ENCODE measurements at places on chromosomes 7 and 10. TPM values are rescaled to one million over a fixed set of nuclear protein-coding genes. Genes with fewer than 3 reads are reported as not detected.
A peak's percentile ranks its signal among the peaks of the same experiment; 100 is the strongest.

GRCh38 chr7:155618708-155619633, 25.5 kb upstream of the RBM33 start:
- DNase-seq: no peak

GRCh38 chr10:120929166-120929565, 78.0 kb downstream of the WDR11 start:
- no peak for DNase-seq

- peak; percentile 33 for DNase-seq
Observed at GRCh38 chr7:86469680-86470295, 173.9 kb upstream of the GRM3 start.

Gene BMPR1A
- 50.2 TPM for total RNA-seq

- DNase-seq: no peak
Observed at GRCh38 chr10:132332433-132332754, 401 bp downstream of the LRRC27 start.

GRCh38 chr7:51316262-51316665, 345 bp downstream of the COBL start:
- no peak for DNase-seq

- DNase-seq: no peak
Observed at GRCh38 chr10:104026762-104027161, 58.9 kb downstream of the COL17A1 start.

GRCh38 chr10:84842593-84842992, 514.2 kb downstream of the CCSER2 start:
- no peak for DNase-seq

GRCh38 chr10:77836299-77836820, 90.2 kb downstream of the DLG5 start:
- peak; percentile 79 for DNase-seq

Gene UCN3
- total RNA-seq: not detected

Gene WEE2
- total RNA-seq: not detected

DNA sequence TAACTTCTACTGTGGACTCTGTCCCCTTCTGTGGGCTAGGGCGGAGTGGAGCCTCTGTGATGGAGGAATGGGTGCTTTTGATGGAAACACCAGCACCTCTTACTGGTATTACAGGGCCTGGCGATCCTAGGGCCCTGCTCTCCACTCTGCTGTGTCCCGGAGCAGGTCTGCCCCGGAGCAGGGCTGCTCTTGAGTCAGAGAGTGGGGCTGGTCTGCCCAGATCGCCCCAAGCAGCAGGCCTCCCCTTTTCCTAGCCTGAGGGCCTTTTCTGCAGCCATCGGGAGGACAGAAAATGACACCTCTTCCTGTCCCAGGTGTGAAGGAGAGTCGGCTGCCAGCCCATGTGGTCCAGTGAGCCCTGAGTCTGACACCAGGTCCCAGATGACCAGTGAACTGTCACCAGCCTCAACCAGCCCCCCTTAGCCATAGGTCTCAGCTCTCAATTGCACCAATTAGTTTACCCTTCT, 1.4 kb downstream of the ZNF282 start:
- DNase-seq: no peak

Gene ACTA2
- total RNA-seq: 74.5 TPM

Gene CHST12
- total RNA-seq: 14.8 TPM

DNA sequence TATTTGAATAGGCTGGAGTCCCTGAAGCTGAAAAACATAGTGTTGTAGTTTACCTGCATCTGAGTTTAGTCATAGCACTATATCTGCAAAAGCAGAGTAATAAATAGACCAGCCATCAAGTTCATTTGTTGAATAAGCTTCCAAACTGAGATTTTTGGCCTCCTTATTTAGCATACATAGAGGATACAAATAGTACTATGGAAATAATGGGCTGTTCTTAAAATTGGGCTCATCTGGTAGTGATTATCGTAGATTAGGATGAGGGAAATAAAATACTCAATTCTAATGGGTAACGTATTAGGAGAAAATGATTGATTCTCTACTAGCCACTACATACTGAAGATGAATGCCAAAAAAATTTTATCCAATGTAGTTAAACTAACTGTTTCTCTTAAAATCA, 41.4 kb upstream of the TMEM196 start:
- no peak for DNase-seq

DNA sequence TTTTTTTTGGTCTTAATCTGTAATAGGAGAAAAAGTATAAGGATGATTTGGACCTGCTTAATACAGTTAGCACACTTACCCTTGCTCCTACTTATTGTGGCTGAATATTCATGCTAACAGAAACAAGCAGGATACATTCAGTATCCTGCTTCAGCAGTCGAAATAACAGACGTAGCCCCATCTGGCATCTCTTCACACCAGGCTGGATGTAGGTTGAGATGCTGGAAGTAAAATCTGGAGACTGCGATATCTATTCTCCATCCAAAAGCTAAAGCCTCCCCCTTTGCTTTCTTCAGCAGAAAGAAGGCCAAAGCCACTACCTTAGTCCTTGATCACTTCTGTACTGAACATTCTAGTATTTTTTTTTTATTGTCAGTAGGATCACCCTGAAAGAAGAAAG, 537.4 kb downstream of the AUTS2 start:
- DNase-seq: no peak

Gene LIPN
- total RNA-seq: not detected

- DNase-seq: peak; percentile 89
Observed at GRCh38 chr7:333393-333764, 43.4 kb downstream of the FOXL3 start.

Gene OIT3
- total RNA-seq: not detected

GRCh38 chr7:18976715-18977471, 140.5 kb downstream of the TWIST1 start:
- no peak for DNase-seq

Gene AASS
- 18.6 TPM for total RNA-seq

Gene PGAM2
- total RNA-seq: 1,131 TPM

Gene FEZF1
- not detected for total RNA-seq

GRCh38 chr7:136058546-136058945, 81.4 kb upstream of the MTPN start:
- no peak for DNase-seq

DNA sequence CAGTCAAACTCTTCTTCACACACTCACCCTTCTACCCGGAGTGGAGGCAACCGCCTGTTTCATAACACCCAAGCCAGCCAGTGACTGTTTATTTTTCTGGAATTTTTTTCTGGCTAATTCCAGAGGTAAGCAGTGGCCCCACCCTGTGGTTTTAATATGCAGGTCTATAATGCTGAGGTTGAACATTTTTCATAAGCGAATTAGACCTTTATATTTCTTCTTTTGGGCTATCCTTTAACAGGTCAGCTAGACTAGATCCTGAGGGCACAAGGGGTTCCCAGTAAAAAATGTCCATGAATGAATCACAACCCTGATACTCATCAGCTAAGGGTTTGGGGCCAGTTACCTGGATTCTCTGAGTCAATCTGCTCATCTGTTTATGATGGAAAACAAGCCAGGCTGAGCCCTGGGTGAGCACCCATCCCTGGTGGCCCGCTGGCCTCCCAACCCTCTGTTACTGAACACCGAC, 76.2 kb downstream of the GRB10 start:
- DNase-seq: no peak

DNA sequence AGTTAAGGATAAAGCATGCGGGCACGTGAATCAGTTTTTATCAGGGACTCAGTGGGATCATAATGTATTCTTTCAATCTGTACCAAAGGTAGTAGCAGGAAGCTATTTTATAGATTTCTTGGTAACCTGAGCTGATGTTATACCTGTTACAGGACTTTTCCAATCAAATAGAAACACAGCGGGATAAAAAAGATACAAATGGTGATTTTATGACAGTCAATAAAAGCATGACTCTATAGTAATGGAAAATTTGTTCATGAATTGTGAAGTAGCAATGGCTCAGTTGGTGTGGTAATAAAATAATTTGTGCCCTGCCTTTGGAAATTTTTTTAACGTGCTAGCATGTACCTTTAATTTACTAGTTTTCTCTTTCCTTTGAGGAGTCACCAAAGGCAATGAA, 300.7 kb upstream of the CELF2 start:
- no peak for DNase-seq

GRCh38 chr7:96331233-96331632, 9.3 kb upstream of the SLC25A13 start:
- no peak for DNase-seq

GRCh38 chr10:103954543-103954942, 12.4 kb upstream of the SLK start:
- no peak for DNase-seq

Gene PITRM1
- total RNA-seq: 84.4 TPM

DNA sequence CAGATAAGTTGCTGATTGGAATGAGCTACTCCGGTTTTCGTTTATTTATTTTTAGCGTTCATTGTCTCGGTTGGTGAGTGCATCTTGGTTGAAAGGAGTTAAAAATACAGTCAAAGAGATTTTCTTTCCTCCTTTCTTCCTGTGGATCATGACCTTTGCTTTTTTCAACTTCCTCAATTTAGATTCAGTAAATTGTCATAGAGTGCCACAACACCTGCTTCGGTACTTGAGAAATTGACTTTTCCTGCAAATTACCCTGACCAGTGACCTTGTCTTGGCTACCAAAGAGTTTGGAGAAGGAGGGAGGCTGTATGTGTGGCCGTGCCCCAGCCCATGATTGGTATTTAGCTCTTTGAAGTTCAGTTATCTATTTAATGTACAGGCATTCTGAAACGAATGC, 128.7 kb downstream of the FAM204A start:
- DNase-seq: no peak

- DNase-seq: no peak
Observed at GRCh38 chr7:106866298-106867281, 1.5 kb downstream of the PIK3CG start.

DNA sequence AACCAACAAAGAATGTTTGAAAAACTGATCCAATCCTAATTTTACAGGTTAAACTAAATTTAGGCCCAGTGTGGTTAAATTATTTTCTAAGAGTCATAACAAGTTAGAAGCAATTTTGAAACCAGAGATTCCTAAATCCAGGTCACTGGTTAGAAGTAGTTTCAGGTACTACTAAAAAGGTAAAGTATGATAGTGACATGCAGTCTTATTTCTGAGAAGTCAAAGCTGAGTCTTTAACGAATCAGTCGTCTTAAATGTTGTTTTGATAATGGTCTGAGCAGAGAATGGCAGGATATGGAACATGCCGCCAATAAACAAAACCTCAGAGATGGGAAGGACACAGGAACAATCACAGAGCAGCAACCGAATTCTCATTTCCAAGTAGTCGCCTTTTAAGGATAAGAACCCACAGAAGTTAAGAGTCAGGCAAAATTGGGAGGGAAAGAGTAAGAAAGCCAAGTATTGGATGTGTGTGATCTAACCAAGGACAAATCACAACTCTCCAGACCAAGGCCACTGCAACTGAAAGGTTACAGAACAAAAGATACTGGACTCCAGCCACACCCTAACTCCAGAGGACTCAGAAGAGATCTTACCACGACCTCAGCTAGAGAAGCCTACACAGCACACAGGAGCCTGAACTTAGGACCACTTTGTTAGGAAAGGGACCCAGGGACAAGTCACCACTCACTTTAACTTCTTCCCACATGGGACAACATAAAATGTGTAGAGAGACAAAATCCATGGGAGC, 19.7 kb downstream of the TMEM243 start:
- no peak for DNase-seq

GRCh38 chr7:15159261-15159660, 256.7 kb upstream of the DGKB start:
- no peak for DNase-seq

Gene SPDYE9
- total RNA-seq: not detected

DNA sequence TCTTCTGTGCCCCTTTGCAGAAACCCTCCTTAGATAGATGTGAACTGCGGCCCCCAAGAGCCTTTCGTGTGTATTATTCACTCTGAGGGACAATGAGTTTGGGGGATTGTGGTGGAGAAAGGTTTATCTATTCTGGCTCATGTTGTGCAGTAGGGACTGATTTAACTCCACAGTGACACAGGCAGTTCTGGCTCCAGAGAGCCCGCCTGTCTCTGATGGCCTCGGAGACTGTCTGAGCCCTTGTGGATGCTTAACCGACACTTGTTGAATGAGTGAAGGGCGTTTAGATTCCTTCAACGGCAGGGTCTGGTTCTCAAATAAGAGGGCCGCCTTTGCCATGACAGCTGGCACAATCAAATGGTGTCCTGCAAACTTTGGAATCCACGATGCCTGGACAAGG, 5.8 kb downstream of the NPTX2 start:
- DNase-seq: no peak

DNA sequence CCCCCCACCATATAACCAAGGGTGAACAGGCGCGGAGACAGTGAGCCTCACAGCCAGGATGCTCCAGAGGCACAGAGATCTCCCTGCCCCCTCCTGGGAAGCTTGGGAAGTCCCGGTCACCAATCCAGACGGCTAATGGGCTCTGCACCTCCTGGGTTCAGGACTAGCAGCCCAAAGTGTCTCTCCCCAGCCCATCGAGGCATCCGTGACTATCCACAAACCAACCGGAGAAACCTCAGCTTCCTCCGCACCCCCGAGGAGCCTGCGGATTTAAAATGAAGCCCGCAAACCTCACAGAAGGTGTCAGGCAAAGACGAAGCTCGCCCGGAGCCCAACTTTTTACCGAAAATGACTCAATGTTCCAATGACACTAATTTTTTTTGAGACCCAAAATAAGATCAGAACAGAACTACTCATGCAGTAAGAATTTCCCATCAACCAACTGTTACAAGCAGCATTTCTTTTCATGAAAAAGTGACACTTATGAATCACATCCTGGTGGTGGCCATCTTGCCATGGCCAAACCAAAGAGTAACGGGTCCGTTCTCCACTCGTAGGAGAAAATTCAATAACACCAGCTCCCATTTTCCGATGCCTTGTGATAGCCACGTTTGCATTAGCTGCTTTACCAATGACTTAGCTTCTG, 6.0 kb downstream of the PDGFA start:
- DNase-seq: no peak

Gene NPY
- total RNA-seq: not detected

Gene NUTM2E
- not detected for total RNA-seq

GRCh38 chr10:3775696-3776551, 9.1 kb downstream of the KLF6 start:
- DNase-seq: no peak

GRCh38 chr7:80279760-80280159, 145.1 kb downstream of the GNAI1 start:
- peak; percentile 36 for DNase-seq

- no peak for DNase-seq
Observed at GRCh38 chr7:94160719-94161435, 156.7 kb upstream of the BET1 start.

- DNase-seq: no peak
Observed at GRCh38 chr7:88361357-88361756, 54.7 kb upstream of the STEAP4 start.

Gene HMX3
- total RNA-seq: not detected

- DNase-seq: peak; percentile 47
Observed at GRCh38 chr7:72493850-72494661, 81.9 kb upstream of the CALN1 start.

GRCh38 chr7:82578430-82578829, 134.9 kb upstream of the CACNA2D1 start:
- DNase-seq: no peak

GRCh38 chr7:66535414-66536329, 93.0 kb upstream of the KCTD7 start:
- no peak for DNase-seq

DNA sequence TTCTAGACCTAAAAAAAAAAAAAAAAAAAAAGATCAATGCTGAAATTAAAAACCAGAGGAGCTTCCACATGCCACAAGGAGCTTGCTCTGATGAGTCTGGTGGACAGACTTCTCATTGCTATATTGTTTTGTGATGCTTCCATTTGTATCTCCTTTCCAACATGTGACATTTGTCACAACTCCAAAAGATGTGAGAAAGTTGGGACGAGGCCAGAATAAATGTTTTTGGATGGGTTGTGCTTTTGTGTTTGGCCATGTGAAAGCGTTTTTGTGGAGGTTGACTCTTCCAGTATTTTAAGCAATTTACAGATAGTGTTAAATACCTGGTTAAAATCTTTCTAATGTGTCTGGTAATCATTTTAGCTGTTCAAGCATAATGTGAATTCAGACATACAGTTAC, 280.1 kb downstream of the SKAP2 start:
- DNase-seq: no peak

Gene CCT6A
- total RNA-seq: 67.2 TPM
